ENCODE measurements at places on chromosomes 1 and 21.

DNA sequence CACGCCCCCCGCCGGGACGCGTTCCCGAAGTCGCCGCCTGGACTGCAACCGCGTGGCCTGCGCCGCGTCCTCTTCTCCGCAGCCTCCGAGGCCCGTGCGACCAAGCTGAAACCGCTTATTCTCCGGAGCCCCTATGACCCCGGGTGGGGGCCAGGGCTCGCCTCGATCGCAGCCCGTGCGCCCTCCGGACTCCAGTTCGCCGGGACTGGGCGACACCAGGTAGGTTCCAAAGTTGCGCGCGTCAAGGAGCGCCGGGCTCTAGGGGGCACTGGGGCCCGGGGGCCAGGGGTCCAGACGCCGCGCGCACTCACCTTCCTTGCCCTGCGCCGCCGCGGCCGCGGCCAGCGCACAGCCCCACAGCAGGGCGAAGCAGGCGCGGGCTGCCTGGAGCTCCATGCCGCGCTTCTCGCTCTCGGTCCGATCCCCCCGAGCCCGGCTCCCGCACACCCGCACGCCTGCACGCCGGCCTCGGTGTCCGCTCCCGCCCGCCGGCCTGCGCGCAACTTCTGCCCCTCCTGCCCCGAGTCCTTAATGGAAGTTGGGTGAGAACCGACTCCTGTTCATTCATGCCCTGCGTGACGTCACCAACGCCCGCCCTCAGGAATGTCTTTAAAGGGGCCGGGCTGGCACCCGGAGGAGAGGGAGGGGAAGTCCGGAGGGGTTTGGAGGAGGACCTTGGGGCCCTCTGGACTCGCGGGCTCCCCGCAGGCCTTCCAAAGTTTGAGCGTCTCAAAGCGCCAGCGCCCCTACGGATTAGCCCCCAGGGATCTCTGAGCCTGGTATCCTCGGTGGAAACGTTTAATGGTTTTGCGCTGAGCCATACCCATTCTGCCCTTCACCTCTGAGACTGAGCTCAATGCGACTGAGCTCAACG is at the start of gene EPHA2:
Gene EPHA2 (minus strand): TSS at position 533 of the 874 bp plus-strand sequence. CDS start 137 bp downstream, at position 396.
- no peak for DNase-seq

- DNase-seq = no peak
These were observed 88.1 kb downstream of the GPATCH2 start for GRCh38 chr1:217542837-217543236.

GRCh38 chr1:68232289-68233148 is at the start of gene WLS:
TSS of gene WLS (minus strand) at chr1:68232523. CDS start at chr1:68232299, 224 bp downstream.
- DNase-seq = no peak

GRCh38 chr1:50955116-50955515 is 5.0 kb downstream of the FAF1 start:
- DNase-seq = no peak

DNA sequence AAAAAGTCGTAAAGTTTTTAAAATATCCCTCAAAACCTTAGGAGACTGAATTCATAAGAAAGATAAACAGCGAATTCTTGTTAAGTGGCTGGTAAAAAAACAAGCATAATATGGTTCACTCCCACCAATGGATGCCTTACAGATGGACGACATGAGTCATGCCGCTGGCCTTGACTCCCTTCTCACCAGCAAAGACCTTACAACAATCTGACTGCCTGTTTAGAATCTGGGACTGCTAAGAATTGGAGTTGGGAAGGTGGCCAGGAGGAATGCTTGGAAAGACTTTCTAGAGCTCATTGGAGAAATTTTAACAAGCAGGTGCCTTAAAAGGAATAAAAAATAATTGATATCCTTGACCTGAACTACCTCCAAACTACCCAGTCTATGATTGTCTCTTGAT is 206.9 kb upstream of the FMN2 start:
- no peak for DNase-seq

DNA sequence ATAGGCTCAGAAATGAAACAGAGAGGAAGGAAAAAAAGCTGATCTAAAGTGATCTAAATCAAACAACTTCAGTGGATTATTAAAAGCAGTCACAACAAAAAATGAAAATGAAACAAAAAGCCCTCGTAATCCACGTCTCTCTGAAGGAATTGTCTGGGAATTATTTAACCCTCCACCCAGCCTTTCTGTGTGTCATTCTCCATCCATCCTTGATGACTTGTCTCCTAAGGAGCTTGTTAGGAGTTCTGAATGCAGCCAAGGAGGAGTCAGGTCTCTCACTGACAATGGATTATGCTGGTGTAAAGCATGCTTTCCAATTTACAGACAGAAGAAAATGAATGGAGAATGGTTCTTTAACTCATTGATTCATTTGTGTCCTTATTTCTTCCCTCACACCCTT is 359.3 kb upstream of the RUNX1 start:
- DNase-seq = no peak

GRCh38 chr1:170687621-170688020 is 23.7 kb downstream of the PRRX1 start:
- no peak for DNase-seq

DNA sequence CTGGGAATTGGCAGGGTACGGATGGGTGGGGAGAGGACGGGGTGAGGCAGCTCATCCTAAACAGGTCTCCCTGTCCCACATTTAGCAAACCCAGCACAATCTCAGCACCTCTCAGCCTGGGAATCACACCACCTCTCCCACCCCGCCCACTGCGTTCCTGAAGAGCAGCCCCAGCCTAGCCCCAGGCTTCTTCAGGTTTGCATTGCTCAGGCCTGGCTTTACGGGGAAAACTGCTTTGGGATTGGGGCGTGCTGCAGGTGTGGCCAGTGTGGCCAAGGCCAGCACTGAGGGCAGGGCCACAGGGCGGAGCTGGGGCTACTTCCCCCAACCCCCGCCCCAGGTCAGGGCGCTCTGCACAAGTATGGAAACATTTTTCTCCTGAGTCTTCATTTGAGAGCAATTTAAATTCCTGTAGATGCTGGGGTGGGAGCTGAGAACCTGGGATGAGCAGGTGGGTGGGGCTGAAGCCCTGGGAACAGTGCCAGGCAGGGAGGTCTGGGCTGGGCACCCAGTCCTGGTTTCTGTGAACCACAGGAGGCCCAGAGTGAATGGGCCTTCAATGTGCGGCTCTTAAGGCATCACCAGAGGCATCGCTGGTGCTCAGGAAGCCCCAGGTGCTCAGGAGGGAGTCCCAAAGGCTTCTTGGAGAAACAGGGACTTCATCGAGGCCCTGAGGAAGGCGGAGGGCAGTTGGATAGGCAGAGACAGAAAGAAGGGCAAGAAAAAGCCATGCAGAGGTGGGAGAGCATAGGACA is 24.1 kb downstream of the TNNT2 start:
- no peak for DNase-seq

DNA sequence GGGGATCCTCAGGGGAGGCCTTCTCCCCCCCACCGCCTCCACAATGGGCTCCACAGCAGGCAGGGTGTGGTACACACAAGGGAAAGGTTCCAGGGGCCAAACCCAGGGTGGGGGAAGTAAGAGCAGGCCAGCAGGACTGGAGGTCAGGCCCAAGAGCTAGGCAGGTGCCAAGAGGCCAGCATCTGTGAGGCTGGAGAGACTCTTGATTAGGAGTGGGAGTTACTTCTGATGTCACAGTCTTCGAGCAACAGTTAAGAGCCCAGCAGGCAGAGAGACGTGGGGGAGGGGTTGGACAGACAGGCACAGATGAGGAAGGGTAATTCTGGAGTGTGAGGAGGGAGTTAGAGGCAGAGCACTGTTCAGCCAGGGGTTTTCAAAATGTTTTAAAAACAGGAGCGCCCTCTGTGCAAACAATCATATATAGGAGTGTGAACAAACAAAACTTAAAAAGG is 55.8 kb downstream of the SLC9A1 start:
- DNase-seq = no peak

GRCh38 chr1:86687595-86687994 is 16.8 kb upstream of the SH3GLB1 start:
- no peak for DNase-seq

DNA sequence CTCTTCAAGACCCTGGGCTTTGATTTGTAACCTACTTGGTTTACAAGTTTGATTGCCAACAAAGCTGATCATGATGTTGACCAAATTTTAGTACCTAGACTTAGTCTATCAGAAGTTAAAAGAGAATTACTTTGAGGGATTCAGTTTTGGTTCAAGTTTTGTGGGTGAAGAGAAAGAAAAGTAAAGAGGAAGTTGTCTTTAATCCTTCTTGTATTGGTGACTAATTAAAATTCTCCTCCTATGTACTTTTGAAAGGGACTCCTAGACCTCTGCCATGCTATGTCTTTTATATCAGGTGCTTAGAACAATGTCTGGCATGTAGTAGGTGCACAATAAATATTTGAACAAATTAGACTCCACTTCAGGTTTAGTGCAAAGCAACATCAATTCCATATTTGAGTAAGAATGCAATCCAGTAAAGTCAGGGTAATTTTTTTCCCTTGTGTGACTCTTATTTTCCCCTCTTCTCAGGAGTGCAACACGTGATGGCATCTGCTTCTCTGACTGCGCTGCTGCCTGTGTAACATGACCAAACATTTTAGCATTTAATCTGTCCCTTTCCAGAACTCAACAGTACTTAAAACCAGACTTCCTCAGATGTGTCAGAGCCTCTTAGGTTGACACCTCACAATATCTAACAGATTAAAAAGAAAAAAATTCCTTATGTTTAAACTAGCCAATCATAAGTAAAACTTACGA is 41.1 kb upstream of the KCNQ4 start:
- DNase-seq = no peak

- DNase-seq = no peak
These were observed 25.8 kb upstream of the LAPTM5 start for GRCh38 chr1:30783256-30783915.

DNA sequence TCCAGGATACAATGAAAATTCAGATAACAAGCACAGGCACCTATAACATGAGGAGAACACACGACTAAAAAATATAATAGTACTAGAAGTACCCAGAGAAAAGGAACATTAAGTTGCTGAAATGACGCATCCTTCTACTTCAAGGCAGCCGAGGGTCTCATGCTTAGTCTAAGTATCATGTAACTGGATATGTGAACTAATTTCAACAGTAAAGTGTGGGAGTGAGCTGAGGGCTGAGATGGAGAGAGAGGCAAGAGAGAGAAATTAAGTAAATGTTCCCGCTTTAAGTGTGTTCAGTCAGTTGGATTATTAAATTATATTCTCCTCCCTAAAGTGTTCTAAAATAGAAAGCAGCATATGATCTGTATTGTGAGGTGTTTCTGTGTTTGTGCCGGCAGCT is 152.2 kb upstream of the KRTAP19-8 start:
- no peak for DNase-seq

DNA sequence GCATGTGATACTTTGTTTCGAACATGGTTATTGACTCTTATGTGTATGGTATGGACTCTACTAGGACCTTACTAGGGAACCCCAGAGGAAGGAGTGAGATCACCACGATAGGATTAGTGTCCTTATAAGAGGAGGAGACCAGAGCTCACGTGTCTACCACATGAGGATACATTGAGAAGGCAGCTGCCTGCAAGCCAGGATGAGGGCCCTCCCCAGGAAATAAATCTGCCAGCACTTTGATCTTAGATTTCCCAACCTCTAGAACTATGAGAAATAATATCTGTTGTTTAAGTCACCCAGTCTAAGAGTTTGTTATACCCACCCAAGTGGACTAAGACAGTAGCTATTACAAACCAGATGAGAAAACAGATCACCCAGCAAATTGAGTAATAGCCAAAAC is 559.3 kb upstream of the USP24 start:
- DNase-seq = no peak

- no peak for DNase-seq
These were observed 19.5 kb downstream of the SLAMF7 start for GRCh38 chr1:160758521-160758920.

DNA sequence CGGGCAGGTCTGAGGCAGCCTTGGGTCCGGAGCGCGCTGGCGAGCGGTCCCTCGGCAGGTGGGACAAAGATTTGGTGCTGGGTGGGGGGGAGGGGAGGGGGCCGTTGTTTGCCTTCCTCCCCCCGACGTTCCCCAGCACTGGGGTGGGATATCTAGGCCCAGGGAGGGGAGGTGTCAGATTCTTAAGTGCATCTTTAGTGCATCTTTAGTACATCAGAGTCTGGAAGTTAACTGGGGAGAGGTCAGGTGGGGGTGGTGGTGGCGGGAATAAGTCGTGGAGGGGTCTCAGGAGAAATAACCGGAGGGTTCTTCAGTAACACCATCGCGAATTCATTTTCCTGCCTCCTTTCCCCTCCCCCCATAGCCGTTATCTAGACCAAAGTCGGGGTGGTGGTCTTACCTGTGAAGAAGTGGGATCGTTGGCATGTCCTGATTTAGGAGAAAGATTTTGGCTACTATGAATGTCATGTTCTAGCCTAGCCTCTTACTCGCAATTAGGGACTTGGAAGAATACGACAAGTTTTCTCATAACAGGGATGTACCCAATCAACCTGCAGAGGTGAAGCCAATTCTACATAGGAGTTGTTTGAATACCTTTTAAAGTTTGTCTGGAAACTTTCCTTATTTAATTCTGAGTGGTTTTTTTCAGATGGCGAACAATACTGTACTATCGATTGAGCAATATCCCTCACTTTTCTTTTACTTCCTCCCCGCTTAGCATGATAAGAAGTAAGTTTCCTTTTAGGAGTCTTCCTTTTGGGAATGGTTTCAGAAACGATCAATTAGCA is 886 bp downstream of the ZMYM4 start:
- DNase-seq = no peak

GRCh38 chr21:18026359-18026758 is 207.2 kb upstream of the C21orf91 start:
- DNase-seq = no peak

GRCh38 chr21:29077651-29078090 is 4.2 kb upstream of the CCT8 start:
- DNase-seq = no peak

DNA sequence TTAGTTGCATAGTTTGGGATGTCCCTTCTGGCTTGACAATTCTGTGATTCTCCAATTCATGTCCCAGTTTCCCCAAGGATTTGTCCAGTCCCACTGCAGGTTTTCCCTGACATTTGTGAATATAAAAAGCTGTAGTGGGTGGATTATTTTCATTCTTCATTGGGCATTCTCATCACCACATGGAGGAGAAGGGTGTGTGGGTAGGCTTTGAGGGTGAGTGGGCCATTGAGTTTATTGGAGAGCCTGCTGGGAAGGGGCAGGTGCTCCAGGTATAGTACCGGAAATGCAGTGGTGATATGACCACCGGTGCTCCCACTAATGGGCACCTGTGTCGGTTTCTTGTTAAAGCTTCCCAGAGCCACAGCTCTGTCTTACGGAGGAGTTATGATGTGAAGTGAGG is 74.5 kb downstream of the CNIH3 start:
- DNase-seq = no peak

DNA sequence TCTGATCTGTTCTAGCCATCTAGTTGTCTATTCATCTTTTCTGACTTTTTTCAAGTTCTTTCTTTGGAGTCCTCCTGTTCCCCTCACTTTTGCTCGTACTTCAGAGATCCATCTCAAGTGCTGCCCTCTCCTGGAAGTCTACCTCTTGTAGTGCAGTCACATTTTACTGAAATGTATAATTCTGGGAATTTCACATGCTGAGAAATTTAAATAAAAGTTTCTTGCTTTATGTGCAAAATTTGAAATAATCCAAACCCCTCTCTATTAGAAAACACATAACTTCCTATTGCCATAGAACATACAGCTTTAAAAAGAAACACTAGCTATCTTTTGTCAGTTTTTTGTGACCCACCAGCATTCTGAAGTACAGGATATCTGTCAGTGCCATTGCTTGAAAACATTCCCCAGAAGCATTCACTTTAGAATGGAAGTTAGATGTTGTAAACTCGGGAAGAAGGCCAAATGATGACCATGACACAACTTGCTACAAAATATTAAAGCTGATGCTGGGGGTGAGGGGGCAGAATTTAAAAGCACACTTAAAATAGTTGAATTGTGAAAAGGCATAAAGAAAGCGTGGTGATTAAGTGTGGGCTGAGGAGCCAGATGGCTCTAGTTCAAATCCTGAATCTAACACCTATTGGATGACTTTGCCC is 22.0 kb downstream of the RLF start:
- no peak for DNase-seq

- no peak for DNase-seq
These were observed 53.4 kb downstream of the TOMM20 start for GRCh38 chr1:235075048-235075776.

All from stimulated activated CD8-positive, alpha-beta memory T cell treated with anti-CD3 and anti-CD28 coated beads, Interleukin-7, amount 100 ng/mL, for 1 hour (primary cell).